ENCODE measurements at places on chromosomes 13 and 19.

DNA sequence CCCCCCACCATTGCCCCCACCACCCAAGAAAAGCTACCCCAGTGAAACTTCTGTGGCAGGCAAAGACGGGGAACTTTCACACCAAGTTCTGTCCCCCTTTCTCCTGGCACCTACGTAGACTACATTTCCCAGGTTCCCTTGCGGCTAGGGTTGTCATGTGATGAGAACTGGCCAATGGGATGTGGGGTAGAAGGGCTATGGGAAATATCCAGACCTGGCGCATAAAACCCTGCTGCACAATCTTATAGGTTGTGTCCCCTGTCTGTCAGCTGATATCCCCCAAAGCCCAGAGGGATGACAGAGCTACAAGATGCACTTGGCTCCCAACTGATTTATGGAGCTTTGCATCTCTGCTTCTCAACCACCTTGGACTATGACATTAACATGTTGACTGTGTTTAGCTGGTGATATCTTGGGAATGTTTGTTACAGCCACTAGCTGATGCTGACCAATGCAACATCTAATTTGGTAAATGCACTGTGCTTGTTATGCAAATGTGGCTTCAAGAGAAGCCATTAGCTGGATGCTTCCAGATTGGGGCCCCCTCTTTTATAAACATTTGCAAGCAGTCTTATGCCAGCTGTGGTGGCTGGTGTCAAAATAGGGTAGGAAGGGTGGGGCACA is 6.1 kb downstream of the SH2D3A start:
- no peak for ATAC-seq

GRCh38 chr19:50669302-50670101 is 20.3 kb downstream of the C19orf81 start:
- no peak for ATAC-seq

DNA sequence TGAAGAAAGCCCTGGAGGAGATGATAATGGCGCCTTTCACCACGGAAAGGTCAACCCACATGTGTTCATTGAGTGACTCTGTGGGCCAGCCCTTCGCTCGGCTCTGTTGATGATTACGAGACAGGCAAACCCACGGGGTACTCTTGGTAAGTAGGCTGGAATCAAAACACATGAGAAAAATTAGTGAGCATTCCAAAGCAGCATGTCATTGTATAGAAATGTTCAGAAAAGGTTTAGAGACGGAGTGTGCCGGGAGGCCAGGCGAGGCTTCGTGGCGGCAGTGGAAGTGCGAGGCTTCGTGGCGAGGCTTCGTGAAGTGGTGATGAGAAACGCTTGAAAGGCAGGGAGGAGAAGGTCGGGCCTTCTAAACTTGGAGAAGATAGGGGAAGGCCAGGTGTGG is 144.3 kb downstream of the ZNF536 start:
- ATAC-seq, result no peak

- no peak for ATAC-seq
These were observed 762 bp upstream of the ADM5 start for GRCh38 chr19:49688531-49689132.

- no peak for ATAC-seq
These were observed 6.9 kb upstream of the HIF3A start for GRCh38 chr19:46289724-46290619.
